Activated naive CD4-positive, alpha-beta T cell treated with anti-CD3 and anti-CD28 coated beads for 36 hours (primary cell): ENCODE measurements at places on chromosomes 11 and 22. TPM values are rescaled to one million over a fixed set of nuclear protein-coding genes. Genes with fewer than 3 reads are reported as not detected.

Gene MEI1
- total RNA-seq = 28.4 TPM

Gene HNRNPUL2
- 61.5 TPM for total RNA-seq

Gene SCUBE2
- total RNA-seq = 0.31 TPM

Gene ZP1
- not detected for total RNA-seq

Gene ENTHD1
- 0.64 TPM for total RNA-seq

Gene CRYBB3
- not detected for total RNA-seq

Gene TBX10
- not detected for total RNA-seq

Gene IL18
- total RNA-seq = not detected

Gene GAL
- total RNA-seq = 3.6 TPM

Gene TMEM184B
- 15.0 TPM for total RNA-seq

Gene TMPRSS5
- total RNA-seq = 1.1 TPM

Gene TLCD5
- 2.2 TPM for total RNA-seq

Gene SCGB2A2
- total RNA-seq = not detected

Gene OR4D11
- total RNA-seq = not detected

Gene SUN2
- 121 TPM for total RNA-seq

Gene KCNJ11
- total RNA-seq = 1.3 TPM

Gene SCYL1
- 57.9 TPM for total RNA-seq
